ENCODE measurements at places on chromosomes 4 and X.
A peak's percentile ranks its signal among the peaks of the same experiment; 100 is the strongest.

- no peak for DNase-seq
These were observed 90.2 kb downstream of the DIPK2B start for GRCh38 chrX:45110494-45110893.

DNA sequence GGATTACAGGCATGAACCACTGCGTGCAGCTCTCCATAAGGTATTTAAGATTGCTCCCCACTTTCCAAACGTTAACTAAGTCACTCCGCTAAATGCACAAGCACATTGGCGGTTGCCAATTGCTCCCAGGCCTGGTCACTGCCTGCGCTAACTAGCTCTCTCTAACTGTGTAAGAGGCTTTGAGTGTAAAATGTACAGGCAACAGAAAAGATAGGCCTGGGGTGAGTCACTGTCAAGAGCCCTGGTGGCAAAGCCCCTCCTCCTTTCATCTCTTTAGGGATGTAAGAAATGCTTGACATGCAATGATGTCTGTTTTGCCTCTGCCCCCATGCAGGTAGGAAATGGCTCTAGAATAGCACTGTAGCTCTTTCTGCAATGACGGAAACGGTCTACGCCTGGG lies 329.7 kb upstream of the GATB start:
- DNase-seq = no peak

DNA sequence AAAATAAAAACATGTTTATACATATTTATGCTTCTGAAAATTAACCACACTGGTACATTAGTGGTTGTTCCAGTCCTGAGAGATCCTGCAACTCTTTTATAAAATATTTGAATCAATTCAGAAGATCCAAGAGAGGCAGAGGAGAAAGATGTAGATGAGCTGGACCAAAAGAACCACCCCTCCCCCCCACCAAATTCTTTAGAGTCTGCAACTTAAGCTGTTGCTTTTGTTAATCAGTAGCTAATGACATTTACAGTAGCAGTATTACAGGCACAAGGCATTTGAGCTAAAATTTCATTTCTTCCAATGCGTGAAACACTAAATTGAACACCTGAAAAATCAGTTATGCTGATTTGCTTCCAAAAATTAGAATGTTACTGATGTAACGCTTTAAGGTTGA lies 61.5 kb downstream of the PDK3 start:
- DNase-seq = no peak

- no peak for DNase-seq
These were observed 300.1 kb upstream of the SLC7A11 start for GRCh38 chr4:138542191-138542776.

- no peak for DNase-seq
These were observed 334.9 kb downstream of the OPHN1 start for GRCh38 chrX:68098431-68098830.

DNA sequence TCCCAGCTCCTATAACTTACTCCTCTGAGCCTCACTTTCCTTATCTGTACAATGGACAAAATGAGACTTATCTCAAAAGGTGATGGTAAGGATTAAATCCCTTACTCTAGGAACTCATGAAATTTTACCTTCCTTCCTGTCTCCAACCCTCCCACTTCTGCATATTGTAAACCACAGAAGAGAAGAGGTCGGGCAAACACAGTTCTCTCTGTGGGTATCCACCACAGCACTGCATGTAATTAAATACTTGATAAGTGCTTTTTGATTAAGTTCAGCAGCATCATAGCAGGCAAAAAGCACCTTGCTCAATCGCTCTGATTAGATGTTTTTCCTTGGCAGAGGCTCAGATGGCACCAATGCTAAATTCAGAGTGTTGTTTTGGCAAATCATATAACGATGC lies 17.3 kb upstream of the TMEM192 start:
- DNase-seq = no peak

GRCh38 chr4:182717788-182718583 lies 199.2 kb downstream of the DCTD start:
- no peak for DNase-seq

DNA sequence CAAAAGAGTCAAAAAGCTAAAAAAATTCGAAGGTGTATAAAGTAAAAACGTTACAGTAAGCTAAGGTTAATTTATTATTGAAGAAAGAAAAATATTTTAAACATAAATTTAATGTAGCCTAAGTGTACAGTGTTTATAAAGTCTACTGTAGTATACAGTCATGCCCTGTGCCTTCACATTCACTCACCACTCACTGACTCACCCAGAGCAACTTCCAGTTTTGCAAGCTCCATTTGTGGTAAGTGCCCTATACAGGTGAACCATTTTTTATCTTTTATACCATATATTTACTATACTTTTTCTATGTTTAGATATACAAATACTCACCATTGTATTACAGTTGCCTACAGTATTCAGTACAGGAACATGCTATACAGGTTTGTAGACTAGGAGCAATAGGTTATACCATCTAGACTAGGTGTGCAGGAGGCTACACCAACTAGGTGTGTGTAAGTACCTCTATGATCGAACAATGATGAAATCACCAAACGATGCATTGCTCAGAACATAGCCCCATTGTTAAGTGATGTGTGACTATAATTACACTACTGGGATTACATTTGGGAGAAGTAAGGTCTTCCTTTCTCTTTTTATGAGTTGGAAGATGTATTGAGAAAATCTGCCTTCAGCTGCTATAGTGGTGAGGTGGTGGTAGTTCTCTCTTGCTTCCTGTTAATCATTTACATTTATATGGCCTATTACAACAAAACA lies 27.2 kb downstream of the TMSB4X start:
- no peak for DNase-seq

GRCh38 chr4:24024157-24024556 lies 134.3 kb upstream of the PPARGC1A start:
- DNase-seq = no peak

GRCh38 chr4:15779306-15779705 lies 1.2 kb downstream of the CD38 start:
- DNase-seq = no peak

DNA sequence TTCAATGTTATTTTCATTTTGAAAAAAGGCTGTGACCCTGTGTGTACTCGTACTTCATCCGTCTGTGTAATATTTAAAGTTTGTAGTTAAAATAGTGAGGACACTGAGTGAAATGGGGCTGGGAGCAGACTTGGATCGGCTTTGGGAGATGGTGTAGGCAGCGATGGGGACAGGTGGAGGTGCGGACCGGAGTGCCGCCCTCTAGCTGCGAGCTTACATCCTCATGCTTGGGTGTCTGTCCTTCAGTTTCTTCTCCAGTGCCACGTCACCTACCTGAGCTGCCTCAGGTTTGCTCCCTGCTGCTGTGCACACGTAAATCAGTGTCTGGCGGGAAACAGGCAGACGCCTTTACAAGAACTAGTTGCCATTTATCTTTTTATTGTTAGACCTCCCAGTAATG lies 146.1 kb downstream of the GPR143 start:
- no peak for DNase-seq

DNA sequence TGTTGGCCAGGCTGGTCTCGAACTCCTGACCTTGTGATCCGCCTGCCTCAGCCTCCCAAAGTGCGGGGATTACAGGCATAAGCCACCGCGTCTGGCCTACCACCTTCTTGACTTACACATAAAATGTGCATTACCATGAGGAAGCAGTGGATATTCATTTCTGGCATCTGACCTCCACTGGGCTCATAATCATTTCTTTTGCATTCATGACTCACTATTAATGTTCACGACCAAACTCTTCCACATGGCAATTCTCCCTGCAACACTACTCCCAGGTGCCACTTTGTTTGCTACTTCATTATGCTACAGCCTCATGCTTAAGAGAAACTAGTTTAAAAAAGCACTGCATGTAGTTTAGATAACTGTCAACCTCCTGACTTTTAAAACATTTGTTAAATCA lies 22.7 kb downstream of the RASGEF1B start:
- no peak for DNase-seq

GRCh38 chr4:140707325-140707724 lies 48.9 kb downstream of the TBC1D9 start:
- DNase-seq = no peak

DNA sequence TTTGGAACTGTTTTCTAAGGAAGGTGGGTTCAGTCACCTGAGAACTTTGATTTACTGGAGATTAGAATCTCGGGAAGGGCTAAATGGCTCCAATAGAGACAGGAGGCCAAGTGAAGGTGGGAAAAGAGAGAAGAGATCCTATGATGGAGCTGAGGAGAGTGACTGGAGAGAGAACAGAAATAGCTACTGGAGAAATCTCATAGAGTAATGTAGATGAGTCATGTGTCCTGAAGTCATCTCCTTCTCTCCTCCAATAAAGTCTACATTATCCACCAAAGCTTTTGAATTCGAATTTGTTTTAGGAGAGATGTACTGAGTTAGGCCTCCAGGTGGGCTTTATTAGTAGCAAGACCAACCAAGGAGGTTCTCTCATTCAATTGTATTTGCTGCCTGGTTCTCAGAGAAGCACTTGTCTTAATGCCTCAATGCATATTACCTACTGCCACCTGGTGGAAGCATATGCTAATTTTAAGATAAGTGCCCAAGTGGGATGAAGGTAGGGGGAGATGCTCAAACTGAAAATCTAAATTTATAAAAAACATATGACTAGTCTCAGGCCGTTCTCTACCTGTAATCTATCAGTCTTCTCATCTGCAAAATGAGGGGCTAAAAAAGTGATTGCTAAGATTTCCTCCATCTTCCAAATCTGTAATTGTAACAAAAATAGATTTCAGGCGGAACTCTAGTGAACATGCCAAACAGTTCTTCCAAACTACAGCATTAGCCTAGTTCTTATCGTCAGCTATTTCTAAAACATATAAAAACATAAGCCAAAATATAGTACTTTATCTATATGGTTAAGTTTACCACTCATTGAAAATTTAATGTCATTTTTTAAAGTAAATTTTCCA lies 24.4 kb downstream of the TXK start:
- DNase-seq = no peak

DNA sequence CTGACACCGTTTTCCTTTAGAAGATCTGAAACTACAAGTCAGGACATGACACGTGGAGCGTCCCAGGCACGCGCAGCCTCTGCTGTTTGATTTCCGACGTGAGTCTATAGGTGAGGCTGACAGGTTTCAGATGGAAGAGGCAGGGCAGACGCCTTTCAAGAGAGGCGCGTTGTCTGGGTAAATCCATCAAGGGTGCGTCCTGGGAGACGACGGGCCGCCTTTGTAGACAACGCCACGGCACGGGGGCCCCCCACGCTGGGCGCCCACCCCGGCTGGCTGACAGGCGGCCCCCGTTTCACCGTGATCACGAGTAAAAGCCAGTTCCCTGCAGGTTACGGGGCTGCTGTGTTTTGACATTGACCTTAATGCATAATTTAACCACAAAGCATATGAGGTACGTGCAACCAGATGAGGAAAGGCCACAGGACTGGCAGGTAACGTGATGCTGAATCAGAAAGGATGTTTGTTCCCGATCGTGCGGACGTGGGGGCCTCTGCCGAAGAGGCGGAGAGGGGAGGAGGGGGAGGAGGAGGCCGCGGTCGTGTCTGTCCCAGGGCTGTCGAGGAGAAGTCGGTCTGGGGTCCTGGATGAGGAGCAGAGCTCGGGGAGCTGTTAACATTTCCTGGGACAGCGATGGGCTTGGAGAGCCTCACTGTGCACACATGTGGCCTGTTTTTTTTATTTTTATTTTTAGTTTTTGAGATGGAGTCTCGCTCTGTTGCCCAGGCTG lies 51.1 kb upstream of the PPP2R3B start:
- peak; percentile 38 for DNase-seq

- DNase-seq = no peak
These were observed 60.1 kb downstream of the SH2D1A start for GRCh38 chrX:124406294-124407014.

DNA sequence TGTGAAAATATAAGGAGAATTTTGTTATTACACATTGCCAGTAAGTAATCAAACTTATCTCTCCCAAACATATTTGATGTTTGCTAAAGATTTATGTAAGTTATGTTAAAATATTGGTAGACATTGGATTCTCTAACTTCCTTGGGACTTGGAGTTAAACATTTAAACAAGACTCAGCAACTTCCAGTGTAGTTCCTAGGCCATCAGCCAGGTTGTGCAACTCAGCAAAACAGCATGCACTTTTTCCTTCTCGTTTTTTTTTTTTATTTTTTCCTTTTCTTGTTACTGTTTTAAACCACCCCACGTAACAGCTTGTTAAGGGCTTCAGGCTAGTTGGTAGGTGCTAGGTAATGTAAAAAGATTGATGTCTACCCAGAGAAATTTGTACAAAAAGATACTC lies 510.4 kb downstream of the ANKRD50 start:
- no peak for DNase-seq

- DNase-seq = no peak
These were observed 1914.1 kb upstream of the IGFBP7 start for GRCh38 chr4:59024257-59024656.

DNA sequence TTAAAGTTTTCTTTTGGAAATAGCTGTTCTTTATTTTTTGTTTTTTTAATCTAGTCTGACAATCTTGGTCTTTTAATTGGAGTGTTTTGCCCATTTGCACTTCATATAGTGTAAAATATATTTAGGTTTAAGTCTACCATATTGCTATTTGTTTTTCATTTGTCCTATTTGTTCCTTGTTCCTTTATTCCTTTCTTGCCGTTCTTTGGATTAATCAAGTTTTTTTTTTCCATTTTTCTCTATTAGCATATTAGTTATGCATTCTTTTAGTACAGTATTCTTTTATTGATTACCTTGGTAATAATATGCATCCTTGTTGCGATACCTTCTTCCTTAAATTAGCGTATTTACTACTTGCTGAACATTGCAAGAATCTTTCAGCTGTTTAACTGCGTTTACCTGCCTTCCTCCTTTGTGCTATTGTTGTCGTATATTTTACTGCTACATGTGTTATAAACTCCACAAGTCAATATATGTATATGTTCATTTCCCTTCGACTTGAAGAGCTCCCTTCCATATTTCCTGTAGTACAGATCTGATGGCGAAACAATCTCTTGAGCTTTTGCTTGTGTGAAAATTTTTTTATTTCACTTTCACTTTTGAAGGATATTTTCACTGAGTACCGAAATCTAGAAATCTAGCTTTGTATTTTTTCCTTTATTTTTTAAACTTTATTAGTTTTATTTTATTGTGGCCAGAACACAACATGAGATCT lies 23.9 kb upstream of the RNF212 start:
- no peak for DNase-seq

DNA sequence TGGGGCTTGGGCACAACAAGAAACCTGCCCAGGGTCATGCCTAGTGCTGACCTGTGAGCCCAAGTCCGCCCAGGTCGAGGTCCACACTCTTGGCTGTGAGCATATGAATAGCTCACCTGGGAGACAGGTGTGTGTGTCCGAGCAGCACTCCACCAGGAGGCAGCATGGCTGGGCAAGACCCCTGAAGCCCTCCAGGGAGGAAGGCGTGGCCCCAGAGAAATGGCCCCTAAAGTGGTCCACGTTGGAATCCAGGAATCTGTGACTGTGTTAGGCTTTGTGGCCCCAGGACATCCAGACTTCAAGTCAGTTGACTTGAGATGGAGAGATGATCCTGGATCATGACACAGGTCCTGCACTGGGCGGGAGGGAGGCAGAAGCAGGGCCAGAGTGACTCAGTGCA lies 138.8 kb downstream of the CPZ start:
- peak; percentile 39 for DNase-seq

GRCh38 chrX:150731795-150732194 lies 38.6 kb downstream of the MTMR1 start:
- DNase-seq = no peak

- no peak for DNase-seq
These were observed 100.1 kb upstream of the NAP1L5 start for GRCh38 chr4:88797725-88798124.

Measured in cardiac septum (tissue), 1 donor.